ENCODE measurements at places on chromosomes 13 and 19.

GRCh38 chr19:20470345-20471135 lies 95.0 kb downstream of the ZNF737 start:
- no peak for DNase-seq

- DNase-seq, result no peak
These were observed 666 bp downstream of the CELF5 start for GRCh38 chr19:3225169-3225485.

DNA sequence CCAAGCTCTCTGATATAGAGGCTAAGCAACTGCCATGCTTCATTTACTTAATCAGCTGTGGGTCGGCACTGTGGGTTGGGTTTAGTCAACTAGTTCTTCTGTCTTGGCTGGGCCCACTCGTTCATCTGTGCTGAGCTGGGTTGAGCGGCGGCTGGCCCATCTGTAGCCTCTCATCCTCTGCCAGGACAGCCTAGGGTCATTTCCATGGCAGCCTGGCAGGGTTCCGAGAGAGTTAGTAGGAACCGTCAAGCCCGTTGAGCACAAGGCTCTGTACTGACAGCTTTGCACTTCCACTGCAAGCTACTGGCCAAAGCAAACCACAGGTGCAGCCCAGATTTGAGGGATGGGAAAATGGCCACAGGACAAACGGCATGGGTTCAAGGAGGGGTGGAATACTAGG lies 6.6 kb upstream of the ZNF835 start:
- DNase-seq, result no peak

DNA sequence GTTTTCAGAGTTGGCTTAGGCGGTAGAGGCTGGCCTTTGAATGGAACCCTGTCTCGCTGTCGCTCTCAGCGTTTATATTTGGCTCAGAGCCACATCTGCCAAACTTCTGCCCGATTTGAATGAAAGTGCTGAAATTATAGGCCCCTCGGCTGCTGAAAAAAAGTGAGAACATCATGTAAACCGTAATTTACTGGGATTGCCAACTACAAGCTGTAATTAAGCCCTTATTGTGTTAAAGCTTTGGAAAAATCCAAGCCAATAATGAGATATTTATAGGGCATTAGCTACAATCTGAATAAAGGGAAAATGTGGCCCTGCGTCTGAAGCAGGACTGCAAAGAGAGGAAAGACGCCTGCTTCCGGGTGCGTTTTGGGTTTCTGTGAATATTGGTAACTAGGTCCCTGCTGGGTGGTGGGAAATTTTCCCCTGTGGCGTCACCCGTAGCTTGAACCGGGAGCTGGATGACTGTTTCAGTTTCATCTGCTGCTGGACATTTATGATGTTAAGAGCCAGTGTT lies 9.9 kb downstream of the DNM2 start:
- no peak for DNase-seq

DNA sequence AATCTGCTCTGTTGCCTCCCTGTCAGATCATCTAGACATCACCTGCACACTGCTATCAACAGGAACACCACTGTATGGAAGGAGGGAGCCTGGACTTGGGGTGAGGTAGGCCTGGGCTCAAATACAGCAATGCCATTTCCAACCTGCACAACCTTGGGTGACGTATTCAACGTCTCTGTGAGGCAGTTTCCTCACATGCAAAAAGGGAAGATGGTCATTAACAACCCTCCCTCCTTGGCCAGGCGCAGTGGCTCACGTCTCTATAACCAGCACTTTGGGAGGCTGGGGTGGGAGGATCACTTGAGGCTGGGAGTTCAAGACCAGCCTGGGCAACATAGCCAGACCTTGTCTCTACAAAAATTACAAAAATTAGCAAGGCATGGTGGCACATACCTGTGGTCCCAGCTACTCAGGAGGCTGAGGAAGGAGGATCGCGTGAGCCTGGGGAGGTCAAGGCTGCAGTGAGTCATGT lies 13.1 kb downstream of the XRCC1 start:
- DNase-seq, result no peak

GRCh38 chr13:94333131-94333820 lies 146.2 kb downstream of the DCT start:
- DNase-seq, result no peak

DNA sequence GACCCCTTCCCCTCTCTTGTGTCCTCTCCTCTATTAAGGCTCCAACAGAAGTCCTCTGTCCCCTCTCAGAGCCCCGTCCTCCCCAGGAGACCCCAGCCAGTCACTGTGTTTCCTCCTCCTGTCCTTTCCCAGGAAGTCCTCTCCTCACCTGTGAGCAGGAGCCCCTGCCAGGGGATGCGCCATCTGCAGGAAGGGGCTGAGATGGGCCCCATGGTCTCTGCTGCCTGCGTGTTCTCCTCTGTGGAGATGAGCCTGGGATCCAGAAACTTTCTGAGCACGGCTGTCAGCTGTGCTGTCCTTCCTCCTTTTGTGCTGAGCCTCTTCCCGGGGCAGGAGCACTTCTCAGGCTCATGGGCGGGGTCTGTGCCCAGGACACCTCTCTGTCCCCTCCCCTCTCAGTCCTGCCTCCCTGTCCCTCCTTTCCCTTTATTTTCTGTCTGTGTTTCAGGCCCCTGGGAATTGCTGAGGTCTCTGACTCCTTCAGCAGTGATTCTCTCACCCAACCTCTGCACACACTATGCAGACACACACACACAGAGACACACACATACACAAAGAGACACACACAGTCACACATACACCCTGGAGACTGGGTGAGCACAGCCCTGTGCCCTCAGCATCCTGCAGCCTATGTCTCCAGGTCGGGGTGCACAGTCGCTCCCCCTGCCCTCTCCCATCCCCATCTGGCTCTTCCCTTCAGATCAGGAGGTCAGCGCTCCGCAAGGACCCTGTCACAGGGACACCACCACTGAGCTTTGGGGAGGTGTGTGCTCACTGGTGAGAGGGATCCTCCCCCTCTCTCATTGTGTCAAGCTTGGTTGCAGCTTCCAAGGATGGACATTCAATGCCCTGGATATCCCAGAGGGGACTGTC lies at the start of gene CEACAM8:
CEACAM8 (minus strand) TSS at position 308 of the 873 bp plus-strand sequence; CDS start at position 212, 96 bp downstream.
- DNase-seq, result no peak

GRCh38 chr13:40458720-40458990 lies 207.8 kb downstream of the FOXO1 start:
- DNase-seq, result no peak
